ENCODE measurements at places on chromosomes 4 and X. TPM values are rescaled to one million over a fixed set of nuclear protein-coding genes. Genes with fewer than 3 reads are reported as not detected.

The SPRY1 gene
- 23.7 TPM for total RNA-seq

- DNase-seq, result peak; percentile 48
Measured at GRCh38 chr4:133385161-133385954, 236.3 kb downstream of the PCDH10 start.

DNA sequence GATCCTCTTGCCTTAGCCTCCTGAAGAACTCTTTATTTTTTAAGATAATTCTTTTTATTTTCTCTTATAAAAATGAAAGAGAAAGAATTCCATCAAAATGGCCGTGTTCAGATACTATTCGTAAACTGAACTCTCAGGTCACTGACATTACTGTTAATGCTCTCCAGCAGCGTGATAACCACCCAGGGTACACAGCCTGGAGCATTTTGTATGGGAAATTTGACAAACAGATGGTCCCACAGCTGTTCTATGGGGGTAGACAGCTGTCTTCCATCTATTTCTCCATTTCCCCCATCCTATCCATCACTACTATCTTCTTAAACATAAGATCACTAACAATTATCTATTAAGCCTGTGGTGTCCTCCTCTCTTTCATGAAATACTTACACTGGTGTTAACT, 47.8 kb downstream of the SYNPO2 start:
- no peak for DNase-seq

The CXCL8 gene
- 3.5 TPM for total RNA-seq

DNA sequence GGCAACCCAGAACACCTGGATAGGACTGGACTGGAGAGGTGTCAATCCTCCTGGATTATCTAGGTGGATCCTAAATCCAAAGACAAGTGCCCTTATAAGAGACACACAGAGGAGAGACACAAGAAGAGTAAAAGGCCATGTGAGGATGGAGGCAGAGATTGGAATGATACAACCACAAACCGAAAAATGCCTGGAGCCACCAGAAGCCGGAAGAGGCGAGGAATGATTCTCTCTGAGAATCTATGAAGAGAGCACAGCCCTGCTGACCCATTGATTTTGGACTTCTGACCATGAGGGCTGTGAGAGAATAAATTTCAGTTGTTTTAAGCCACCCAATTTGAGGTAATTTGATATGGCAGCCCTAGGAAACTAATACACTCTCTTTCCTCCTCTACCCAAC, 20.1 kb downstream of the GPC3 start:
- DNase-seq, result no peak
